Activated T-helper 1 cell treated with anti-CD3 and anti-CD28 coated beads, Interleukin-2, amount 50 U/mL, for 16 hours (primary cell): ENCODE measurements at places on chromosomes 12 and 14.

DNA sequence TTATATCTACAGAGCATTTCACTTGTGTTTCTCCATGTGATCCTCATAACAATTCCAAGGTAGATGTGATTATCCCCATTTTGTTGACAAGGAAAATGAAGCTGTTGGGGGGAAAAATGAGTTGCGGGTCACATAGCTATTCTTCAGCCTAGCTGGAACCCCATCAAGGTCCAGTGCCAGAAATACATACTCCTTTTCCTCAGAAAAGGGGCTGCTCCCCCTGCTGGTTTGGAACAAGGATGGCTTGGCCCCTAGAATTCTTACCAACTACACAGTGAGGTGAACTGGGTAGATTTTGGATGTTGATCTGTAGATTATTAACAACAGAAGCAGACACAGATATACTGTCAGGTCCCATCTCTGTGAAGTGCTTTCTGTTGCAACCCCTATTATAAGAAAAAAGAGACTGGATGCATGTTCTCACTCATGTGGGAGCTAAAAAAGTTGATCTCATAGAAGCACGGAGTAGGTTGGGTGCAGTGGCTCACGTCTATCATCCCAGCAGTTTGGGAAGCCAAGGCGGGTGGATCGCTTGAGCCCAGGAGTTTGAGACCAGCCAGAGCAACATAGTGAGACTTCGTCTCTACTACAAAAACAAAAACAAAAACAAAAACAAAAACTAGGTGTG, 8.9 kb downstream of the IKZF4 start:
- no peak for DNase-seq

- no peak for DNase-seq
Observed at GRCh38 chr14:51534610-51535011, 117.1 kb upstream of the FRMD6 start.

GRCh38 chr14:53306911-53307310, 153.8 kb upstream of the DDHD1 start:
- DNase-seq = no peak

- no peak for DNase-seq
Observed at GRCh38 chr12:45775964-45776363, 46.5 kb downstream of the ARID2 start.

GRCh38 chr12:4855121-4855924, 54.4 kb upstream of the KCNA1 start:
- no peak for DNase-seq

DNA sequence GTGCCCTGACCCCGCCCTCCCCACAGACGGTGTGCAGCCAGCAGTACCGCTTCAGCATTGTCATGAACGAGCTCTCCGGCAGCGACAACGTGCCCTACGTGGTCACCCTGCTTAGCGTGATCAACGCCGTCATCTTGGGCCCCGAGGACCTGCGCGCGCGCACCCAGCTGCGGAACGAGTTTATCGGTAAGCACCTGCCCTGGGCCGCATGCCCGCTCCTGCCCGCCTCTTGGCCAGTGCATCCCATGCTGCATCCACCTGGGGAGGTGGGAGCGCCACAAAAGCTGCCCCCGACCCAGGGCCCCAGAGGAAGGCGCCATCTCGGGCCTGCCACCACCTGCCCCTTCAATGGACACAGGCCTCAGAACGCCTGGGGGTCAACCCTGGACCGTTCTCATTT, 13.9 kb downstream of the INF2 start:
- DNase-seq = no peak

DNA sequence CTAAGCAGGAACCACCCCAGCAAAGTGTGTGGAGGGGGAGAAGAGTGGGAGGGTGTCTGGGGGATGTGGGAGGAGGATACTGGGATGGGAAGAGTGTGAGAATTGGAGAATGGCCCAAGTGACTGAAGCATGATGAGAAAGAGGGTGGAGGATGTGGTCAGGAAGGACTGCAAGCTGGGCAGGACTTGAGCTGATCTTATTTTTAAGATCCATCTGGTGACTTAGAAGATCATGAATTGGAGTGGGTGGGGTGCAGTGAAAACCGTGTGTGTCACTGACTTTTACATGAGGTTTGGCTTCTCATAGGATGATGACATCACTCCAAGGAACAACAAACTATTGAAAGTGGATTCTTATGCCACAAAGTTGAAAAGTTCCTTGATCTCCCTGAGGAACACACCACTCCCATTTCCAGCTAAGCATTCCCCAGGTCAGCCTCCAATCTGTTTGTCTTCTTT, 287.5 kb downstream of the GALC start:
- DNase-seq = no peak

DNA sequence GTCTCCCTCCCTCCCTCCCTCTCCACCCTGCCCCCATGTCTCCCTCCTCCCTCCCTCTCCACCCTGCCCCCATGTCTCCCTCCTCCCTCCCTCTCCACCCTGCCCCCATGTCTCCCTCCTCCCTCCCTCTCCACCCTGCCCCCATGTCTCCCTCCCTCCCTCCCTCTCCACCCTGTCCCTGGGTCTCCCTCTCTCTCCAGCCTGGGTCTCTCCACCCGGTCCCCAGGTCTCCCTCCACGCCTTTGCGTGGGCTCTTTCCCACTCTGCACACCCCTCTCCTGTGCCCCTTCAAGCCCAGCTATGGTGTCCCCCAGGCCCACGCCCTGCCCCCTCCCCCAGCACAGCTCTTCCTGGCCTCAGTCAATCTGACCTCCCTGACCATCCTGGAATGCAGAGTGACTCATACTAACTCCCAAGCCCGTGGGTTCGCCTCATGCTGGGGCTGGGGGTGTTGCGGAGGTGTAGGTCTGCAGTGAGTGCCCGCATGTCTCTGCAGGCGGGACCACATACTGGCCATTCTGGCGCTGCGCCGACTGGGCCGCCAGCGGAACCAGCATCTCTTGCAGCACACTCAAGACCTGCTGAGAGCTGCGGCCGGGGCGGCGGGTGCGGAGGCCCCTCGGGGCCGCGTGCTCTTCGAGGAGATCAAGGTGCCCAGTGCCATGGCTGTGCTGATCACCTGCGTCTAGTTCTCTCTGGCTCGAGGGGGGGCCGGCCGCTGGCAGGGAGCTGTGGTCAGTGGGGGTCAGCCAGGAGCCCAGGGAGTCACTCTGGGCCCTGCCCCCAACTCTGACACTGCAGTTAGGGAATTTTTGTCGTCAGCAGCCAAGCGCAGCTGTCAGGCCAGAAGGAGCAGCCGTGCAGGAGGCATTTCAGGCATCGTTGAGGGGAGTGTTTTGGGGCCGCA, 13.5 kb upstream of the TNFAIP2 start:
- no peak for DNase-seq

DNA sequence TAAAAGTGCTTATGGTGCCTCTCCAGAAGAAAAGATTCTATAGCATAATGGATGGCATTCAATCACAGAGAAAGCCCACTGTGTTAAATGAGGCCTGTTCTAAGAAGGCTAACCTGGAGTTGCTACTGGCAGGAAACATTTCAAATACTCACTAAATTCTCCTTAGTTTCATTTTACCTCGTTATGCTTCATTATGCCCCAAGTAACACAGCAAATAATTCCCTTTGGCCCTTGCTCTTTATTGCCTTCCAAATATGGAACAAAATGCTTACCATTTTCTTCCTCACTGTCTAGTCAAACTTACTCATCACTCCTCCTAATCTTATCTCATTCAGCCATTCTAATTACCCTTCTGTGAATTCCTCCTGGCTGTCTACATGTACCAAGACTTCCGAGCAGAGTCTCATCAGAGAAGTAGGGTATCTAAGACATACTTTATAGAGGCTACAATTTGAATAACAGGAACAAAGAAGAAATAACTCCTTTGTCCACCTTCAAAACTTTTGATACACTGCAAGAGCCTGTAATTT, 292.1 kb upstream of the CLEC14A start:
- DNase-seq = no peak

- no peak for DNase-seq
Observed at GRCh38 chr14:46769292-46769691, 117.7 kb upstream of the RPL10L start.

- no peak for DNase-seq
Observed at GRCh38 chr14:100124551-100125088, 34.8 kb downstream of the DEGS2 start.

DNA sequence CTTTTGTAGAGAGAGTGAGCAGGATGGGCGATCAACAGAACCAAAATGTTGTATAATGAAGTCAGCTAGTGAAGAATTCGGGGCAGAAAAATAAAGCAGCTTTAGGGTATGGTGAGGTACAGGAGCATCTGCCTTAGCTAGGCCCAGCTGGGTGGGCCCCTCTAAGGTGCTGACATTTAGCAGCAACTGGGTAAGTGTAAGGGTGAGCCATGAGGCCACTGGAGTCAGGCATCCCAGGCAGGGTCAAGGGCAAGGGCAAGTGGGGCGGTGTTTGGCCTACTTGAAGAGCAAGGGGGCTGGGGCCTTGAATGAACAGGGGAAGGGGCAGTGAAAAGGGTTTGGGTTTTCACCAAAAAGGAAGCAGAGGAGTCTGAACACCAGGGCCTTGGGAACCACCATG, 583.6 kb downstream of the BCL11B start:
- DNase-seq = no peak

DNA sequence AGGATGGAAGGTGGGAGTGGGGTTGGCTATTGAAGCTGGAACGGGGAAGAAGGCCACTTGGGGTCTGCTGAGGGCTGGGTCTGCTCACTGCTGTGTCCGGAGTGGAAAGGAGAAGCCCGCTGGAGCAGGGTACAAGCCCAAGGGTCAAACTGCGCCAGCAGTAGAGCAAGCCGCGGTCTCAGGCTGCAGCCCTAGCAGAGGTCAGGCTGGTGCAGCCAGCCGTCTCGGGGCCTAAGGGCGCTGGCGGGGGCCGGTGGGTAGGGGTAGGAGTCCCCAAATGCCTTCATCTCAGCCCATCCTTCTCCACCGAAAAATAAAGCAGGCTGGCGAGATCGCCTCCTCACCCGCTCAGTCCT, 718 bp upstream of the JDP2 start:
- no peak for DNase-seq

GRCh38 chr12:51832354-51833107, 16.0 kb downstream of the FIGNL2 start:
- DNase-seq = no peak

DNA sequence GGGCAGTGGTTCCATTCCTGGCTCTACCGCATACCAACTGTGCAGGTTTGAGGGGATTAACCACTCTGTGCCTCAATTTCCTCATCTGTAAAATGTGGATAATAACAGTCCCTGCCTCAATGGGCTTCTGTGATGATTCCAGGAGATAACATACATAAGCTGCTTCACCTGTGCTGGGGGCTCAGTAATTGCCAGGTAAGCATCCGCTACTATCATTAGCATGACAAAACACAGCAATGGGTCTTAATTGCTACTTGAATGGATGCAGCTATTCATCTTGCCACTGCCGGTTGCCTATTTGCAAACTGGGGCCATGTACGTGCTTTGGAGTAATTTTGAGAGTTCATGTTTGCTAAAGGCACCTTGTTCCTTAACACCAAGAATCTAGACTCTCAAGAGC, 132.6 kb downstream of the TMEM132D start:
- DNase-seq = no peak

GRCh38 chr14:58969951-58970751, 218.3 kb upstream of the DAAM1 start:
- DNase-seq = no peak
